NCI-H2227 treated with DMSO at 0.1 percent for 48 hours (cell line): ENCODE measurements at places on chromosomes 7 and 10.

DNA sequence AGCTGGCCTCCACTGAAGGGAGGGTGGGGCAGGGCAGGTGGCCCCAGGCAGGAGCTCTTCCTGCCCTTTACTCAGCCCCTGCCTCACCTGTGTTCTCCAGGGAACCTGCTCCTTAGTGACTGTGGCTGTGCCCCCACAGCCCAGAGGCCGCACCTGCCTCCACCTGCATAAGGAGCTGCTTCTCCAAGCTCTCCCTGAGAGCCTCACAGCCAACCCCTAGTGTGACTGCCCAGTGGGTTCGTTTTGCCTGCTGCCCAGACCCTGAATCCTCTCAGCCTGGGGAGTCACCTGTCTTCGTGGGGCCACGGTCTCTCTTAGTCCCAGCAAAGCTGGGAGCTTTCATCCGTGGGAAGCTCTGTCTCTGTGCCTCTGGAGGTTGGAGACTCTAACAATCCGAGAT is 94.4 kb downstream of the GLRX3 start:
- no peak for DNase-seq

- DNase-seq: no peak
Observed at GRCh38 chr7:78585980-78586379, 787.4 kb downstream of the PHTF2 start.

DNA sequence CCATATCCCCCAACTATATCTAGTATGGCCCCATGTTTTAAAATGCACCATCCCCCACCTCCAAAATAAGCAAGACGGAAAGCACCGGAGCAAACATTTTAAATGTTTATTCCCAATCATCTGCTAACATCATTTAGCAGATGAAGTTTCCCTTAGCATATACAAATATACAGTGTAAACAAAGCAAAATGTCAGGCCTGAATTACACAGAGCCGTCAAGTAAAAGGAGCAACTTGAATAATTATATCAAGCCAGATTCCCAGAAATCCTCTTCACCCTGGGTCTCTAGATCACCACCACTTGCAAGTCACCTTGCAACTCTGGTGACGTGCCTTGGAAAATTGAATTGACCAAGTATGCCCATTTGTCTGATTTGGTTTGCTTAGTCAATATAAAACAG is 91.6 kb upstream of the COL1A2 start:
- no peak for DNase-seq

DNA sequence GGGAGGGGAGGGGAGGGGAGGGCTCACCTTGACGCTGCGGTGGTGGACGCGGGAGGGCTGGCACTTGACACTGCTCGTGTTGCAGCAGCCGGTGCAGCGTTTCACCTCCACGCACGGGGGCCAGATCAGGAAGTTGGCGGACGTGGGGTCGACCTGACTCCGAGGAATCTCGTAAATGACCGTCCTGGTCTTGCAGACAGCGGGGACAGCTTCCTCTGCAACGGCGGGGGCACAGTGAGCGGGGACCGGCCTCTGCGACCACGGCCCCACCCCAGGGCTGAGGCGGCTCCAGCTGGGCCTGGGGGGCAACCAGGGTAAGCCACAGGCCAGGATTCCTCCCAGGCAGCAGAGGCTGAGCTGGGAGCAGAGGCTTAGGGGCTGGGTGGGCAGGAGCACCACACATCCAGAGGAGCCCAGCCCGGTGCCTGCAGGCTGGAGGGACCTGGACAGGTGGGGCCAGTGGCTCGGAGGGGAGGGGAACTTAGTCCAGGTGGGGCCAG is 8.8 kb downstream of the PDGFA start:
- DNase-seq: no peak

GRCh38 chr7:81684033-81684432 is 85.8 kb downstream of the HGF start:
- DNase-seq: no peak

DNA sequence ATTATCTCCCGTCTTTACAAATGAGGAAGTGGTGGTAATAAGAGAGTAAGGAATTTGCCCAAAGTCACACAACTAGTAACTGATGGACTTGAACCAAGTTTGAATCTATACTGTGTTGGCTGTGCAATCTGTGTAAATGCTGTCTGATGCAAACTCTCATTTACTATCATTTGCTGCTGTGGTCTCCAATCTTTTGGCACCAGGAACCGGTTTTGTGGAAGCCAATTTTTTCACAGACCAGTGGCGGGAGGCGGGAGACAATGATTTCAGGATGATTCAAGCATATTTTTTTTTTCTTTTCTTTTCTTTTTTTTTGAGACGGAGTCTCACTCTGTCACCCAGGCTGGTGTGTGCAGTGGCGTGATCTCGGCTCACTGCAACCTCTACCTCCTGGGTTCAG is 450.0 kb upstream of the FZD8 start:
- DNase-seq: no peak

GRCh38 chr7:86995052-86995725 is 64.3 kb downstream of the ELAPOR2 start:
- no peak for DNase-seq

GRCh38 chr10:72250666-72251065 is 23.1 kb upstream of the DDIT4 start:
- no peak for DNase-seq

GRCh38 chr7:100687261-100687660 is 6.8 kb downstream of the GIGYF1 start:
- DNase-seq: no peak

GRCh38 chr7:7966141-7966734 is 2.4 kb upstream of the GLCCI1 start:
- no peak for DNase-seq

GRCh38 chr7:55211726-55212125 is 153.4 kb upstream of the LANCL2 start:
- no peak for DNase-seq

DNA sequence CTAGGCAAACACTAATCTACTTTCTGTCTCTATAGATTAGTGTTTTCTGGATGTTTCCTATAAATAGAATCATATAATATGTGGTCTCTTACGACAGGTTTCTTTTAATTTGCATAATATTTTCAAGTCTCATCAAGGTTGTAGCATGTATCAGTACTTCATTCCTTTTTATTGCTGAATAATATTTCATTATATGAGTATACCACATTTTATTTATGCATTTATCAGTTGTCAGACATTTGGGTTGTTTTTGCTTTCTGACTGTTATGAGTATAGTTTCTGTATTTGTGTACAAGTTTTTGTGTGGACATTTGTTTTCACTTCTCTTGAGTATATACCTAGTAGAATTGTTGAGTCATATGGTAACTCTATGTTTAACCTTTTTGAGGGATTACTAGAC is 48.2 kb downstream of the SHOC2 start:
- DNase-seq: no peak

- DNase-seq: peak; percentile 53
Observed at GRCh38 chr7:148625342-148625741, 34.8 kb downstream of the C7orf33 start.

DNA sequence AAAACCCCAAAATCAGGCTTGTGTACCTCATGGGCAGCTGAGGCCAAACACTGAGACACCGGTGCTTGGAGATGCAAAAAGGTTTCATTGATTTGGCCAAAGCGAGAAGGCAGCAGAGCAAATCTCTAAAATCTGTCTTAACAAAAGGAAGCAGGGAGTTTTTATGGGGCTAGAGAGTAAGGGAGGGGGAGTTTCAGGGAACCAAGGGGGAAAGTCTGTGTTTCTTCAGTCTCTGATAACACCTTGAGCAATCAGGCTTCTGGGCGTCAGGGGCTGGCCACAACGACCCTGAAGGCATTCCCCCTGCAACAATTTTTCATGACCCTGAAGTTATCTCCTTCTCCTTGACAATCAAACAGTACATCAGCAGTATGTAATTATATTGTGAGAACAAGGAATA is 2.7 kb upstream of the ZNF786 start:
- DNase-seq: no peak

DNA sequence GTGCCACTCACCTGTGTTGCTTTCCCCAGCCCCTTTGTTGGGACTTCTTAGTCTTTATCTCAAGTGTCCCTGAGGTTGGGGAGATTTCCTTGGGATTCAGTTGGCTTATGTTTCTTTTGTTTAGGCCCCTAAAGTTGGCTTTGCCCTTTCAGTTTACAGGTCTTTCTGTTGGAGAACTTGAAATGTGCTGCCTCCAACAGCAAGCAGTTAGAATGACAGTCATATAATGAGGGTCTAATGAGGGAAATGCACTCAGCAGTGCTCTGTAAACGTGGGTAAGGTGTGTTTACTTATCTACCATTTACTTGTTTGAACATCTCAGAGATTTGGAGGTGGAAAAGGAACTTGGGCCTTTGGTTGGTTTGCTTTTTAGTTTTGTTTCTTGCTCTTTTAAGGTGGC is 191.4 kb upstream of the STK17A start:
- DNase-seq: no peak

DNA sequence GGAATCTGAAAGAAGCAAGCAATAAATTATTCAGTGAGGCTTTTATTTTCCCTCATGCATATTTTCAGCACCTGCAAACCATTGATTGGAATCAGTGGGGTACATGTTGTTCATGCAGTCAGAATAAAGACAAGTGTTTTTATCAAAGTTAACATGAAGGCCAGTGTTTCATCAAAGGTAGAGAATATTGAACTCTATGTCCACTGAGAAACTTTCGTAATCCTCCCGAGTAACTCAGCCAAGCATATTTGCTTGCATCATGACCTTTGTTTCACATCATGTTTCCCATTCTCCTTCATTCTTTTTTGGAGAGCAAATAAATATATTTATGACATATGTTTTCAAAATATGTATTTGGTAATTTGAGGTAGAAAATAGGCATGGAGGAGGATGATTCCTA is 663.1 kb downstream of the SH2D4B start:
- no peak for DNase-seq

- no peak for DNase-seq
Observed at GRCh38 chr7:1288390-1288995, 55.8 kb downstream of the UNCX start.

DNA sequence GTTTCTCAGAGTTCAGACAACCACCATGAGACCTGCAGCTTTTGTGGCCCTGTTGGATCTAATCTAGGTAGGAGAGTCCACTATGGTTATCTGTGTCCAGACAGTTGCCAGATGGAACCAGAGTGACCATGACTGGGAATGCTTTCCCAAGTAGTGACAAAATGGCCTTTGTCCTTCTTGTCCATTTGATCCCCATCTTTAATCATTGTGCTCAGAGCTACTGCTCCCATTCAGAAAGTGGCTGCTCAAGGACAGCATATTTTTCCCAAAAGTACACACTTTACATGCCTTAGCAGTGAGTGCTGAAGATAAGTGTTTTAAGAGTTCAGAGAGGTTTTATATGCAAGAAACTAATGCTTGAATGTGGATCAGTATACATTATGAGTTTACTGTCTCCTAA is 5.4 kb upstream of the ACSM6 start:
- DNase-seq: no peak

DNA sequence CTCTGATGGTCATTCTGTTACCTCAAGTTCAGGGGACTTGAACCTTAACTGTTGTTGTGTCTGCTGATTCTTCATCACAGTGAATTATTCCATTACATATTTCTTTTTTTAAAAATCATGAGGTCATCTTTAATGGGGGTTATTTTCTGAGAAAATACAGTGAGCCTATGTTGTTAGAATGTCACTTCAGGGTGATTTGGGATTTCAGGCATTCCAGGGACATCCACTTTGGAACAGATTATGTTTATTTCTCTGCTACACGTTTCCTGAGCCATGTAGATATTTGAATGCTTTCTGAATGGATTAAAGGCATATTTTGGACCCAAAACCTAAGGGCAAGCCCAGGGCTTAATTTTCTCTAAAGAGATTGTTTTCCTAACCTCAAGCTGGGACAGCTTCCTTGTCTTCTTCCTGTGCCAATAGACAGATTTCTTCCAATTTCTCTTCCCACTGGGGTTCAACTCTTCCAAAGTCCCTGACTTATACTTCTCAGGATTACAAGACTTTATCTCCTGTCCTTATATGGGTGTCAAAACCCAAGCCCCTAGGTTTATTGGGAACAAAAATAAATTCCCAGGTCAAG is 271.7 kb downstream of the ARHGAP12 start:
- no peak for DNase-seq

- no peak for DNase-seq
Observed at GRCh38 chr7:1246160-1246870, 13.6 kb downstream of the UNCX start.

DNA sequence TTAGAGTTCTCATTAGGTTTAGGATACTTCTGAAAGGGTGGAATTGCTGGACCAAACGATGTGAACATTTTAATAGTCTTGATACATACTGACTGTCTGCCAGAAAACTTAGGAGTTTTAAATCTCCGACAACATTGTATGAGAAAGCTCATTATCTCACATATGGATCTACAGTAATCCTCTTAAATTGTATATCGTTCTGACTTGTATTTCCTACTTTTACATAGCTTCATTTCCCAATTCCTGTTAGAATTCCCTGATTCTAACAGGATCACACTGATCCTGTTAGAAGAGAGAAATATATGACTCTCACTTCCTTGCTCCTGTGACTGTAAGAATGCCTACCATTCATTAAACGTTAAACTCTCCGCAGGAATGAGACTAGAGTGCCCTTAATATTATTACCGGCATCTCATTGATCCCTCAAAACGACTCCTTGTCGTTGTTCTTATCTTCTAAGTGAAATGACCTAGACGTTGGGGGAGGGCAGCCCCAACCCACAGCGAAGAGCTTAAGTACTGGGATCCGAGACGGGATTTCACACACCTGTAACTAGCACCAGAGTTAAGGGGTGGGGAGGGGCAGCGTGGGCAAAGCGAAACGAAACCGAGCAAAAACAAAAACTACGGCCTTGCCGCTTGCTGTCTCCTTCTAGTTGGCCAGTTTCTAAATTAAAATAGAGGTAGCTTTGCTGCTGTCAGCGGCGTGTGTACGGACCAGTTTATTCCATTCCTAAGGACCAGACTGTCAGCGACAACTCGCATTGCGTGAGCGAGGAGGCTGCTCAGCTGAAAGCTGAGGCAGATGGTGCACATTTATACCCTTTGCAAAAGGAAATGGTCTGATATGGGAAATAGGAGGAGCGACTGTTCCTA is 678 bp upstream of the TMEM106B start:
- DNase-seq: peak; percentile 84

- no peak for DNase-seq
Observed at GRCh38 chr10:29610876-29611647, 23.7 kb downstream of the SVIL start.

DNA sequence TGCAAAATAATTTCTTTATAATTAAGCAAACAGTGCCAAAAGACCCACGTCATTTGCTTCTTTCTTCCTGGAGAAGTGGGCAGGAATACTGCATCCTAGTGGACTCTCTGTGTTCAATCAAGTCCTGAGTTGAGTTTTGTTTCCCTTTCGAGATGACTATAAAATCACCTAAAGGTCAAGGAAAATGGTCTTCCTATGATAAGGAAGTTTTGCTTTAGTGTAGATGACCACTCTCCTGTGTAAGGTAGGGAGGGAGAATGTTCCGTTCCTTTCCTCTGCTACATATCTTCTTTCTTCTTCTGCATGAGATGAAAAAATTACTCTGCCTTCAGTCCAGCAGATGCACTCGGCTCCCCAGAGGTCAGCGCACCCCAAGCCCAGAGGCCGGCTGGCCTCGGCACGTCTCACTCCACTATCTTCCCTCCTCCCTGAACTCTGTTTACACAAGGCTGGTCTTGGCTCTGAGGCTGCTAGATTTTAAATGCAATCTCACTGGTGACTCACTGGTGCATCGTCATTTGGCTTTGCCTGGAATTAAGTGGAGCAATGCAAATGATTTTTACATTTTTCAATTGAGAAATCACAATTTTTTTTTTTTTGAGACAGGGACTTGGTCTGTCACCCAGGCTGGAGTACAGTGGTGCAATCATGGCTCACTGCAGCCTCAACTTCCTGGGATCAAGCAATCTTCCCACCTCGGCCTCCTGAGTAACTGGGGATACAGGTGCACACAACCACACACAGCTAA is 18.6 kb upstream of the VDAC2 start:
- no peak for DNase-seq

- no peak for DNase-seq
Observed at GRCh38 chr10:104069613-104070012, 16.1 kb downstream of the COL17A1 start.

- no peak for DNase-seq
Observed at GRCh38 chr10:86671419-86671818, 3.1 kb downstream of the LDB3 start.
